ENCODE measurements at places on chromosomes 4 and X. TPM values are rescaled to one million over a fixed set of nuclear protein-coding genes. Genes with fewer than 3 reads are reported as not detected.

The PNCK gene
- total RNA-seq = 9.4 TPM

DNA sequence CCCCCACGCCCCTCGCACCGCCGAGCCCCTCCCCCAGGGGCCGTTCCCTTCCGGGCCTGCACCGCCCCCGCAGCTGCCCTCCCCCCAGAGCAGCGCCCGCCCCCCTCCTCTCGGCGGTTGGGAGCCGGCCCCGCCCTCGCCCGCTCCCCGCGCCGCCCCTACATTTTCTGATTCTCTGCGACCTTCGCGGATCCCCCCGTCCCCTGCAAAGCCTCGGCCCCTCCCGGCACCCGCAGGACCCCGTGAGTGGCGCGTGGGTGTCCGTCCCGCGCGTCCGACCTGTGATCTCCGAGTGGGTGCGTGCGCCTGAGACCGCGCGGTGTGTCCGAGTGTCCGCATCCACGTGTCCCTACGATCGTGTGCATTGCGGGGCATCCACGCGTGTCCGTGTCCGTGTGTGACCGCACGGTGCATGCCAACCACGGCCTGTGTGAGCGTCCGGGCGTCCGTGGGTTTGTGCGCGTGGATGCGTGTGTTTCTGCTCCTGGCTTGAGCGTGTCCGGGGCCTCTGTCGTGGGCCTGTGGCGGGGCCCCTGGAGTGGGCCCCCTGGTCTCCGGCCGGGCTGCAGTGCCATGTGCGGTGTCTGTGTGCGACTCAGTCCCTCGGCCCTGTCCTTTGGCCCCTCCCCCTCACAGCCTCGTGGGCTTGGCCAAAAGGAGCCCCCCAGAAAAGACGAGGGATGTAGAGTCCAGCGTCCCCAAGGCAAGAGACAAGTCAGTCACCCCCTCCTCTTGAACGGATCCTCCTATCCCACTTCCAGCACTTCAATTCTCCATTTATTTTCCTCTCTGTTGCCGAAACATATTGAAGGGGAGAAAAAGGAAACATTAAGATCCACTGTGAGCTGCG is 8.8 kb upstream of the NKX1-1 start:
- no peak overlapping the region for H3K27ac ChIP-seq
- no peaks in the 10 kb centered on the region for H3K4me1 ChIP-seq

- no peaks in the 10 kb centered on the region for H3K36me3 ChIP-seq
- H3K27ac ChIP-seq = no peak overlapping the region
- no peaks in the 10 kb centered on the region for H3K4me1 ChIP-seq
- no peak overlapping the region for H3K4me3 ChIP-seq
Measured at GRCh38 chr4:167222099-167222498, 12.2 kb downstream of the SPOCK3 start.

- H3K4me1 ChIP-seq = no peaks in the 10 kb centered on the region
- no peak for DNase-seq
- H3K36me3 ChIP-seq = no peaks in the 10 kb centered on the region
Measured at GRCh38 chr4:22031423-22031822, 82.9 kb upstream of the KCNIP4 start.

The SAT1 gene
- total RNA-seq = 106 TPM

GRCh38 chr4:47930971-47931804 is 16.8 kb upstream of the NFXL1 start:
- no peak for DNase-seq
- H3K4me3 ChIP-seq = no peak overlapping the region
- H3K27me3 ChIP-seq = peaks cover 27% of the 10 kb centered on the region
- no peak overlapping the region for H3K27ac ChIP-seq

The CPLX1 gene
- total RNA-seq = 2.5 TPM

The CDX4 gene
- not detected for total RNA-seq

DNA sequence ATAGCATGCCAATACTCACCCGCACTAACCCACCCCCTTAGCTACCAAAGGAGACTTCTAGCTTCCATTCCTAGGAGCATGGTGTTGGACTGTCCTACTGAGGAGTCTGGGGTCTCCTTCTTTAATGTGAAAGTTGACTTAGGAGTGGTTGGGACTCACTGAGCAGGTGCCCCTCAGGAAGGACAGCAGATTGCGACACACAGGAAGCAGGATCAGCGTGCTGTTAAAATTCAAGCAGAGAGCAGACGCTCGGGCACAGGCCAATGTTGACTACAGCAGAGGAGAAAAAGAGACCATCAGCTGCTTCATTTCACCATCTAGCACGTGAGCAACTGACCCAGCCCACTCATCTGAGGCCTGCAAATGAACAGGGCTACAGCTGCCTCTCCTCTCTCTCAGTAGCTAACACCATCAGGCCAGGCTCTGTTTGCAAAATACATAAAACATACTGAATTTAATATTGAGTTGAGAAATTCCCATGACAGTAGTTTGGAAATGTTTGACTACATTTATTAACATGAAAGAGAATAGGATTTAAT is 10.8 kb downstream of the NOX1 start:
- no peaks in the 10 kb centered on the region for H3K36me3 ChIP-seq
- H3K4me1 ChIP-seq = peaks cover 7% of the 10 kb centered on the region
- no peak overlapping the region for H3K27ac ChIP-seq

DNA sequence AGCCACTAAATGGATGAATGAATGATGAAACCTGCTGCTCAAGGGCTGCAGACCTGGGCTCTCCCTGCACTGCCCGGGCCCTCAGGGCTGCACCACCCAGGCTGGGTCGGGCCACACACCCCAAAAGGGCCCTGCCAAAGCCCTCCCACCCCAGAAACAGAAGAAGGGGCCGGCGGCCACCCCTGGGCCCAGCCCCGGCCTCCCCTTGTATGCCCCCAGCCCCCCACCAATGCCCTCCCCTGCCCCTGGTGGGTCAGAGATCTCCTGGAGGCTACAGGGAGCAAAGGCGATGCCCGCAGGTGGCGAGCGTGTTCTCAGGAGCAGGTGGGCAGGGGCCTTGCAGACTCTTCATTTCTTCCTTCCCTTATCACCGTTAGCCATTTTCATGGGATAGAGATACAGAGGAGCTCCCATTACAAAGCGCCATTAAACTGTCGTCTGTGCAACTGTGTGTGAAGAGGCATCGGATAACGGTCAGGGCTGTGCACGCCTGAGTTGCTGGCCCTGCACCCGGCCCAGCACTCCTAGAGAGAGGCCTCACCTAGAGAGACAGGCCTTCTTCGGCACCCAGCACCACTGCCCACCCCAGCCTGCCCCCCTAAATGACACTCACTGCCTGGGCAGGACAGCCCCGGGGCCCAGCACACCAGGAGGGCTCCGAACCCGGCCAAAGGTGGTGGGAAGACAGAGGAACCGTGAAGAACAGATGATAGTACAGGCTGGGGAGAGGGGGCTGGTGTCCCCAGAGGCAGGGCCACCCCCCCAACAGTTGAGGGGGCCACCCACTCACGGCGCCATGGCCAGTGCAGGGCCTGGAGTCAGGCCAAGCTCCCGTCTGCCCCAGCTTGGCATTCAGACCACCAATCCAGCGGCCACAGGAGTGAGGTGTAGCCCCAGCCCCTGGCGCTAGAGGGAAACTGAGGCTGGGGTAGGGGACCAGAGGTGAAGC is 133.7 kb downstream of the FAM53A start:
- no peaks in the 10 kb centered on the region for H3K36me3 ChIP-seq
- no peak overlapping the region for H3K27ac ChIP-seq
- peaks cover 18% of the 10 kb centered on the region for H3K27me3 ChIP-seq
- peaks cover 3% of the 10 kb centered on the region for H3K4me1 ChIP-seq
- H3K4me3 ChIP-seq = no peak overlapping the region

- DNase-seq = no peak
- no peaks in the 10 kb centered on the region for H3K36me3 ChIP-seq
- no peak overlapping the region for H3K27ac ChIP-seq
- no peak overlapping the region for H3K4me3 ChIP-seq
Measured at GRCh38 chrX:45956191-45956870, 588.9 kb downstream of the ZNF674 start.

The TIMM8A gene
- total RNA-seq = 32.2 TPM

The FAAH2 gene
- total RNA-seq = 0.52 TPM

DNA sequence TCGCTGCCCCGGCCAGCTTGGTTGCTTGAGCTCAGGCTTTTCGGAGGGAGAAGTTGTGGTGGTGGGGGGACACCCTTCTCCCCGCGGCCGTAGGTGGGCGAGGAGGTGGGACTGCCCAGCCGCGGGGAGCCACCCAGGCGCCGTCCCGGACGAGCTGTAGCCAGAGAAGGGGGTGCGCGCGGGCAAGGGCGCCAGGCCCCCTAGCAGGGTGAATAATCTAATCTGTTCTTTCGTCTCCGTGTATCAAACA is 3.1 kb downstream of the MID1IP1 start:
- no peak for DNase-seq
- H3K27ac ChIP-seq = peak overlapping the region; percentile 92
- peak overlapping the region; percentile 100 for H3K4me3 ChIP-seq
- H3K4me1 ChIP-seq = peaks cover 38% of the 10 kb centered on the region
- H3K36me3 ChIP-seq = peaks cover 13% of the 10 kb centered on the region

The MED14 gene
- 52.7 TPM for total RNA-seq

- no peak for DNase-seq
- H3K27ac ChIP-seq = peak overlapping the region; percentile 58
- H3K36me3 ChIP-seq = no peaks in the 10 kb centered on the region
- peak overlapping the region; percentile 24 for H3K4me3 ChIP-seq
- peaks cover 14% of the 10 kb centered on the region for H3K4me1 ChIP-seq
- no peaks in the 10 kb centered on the region for H3K27me3 ChIP-seq
Measured at GRCh38 chr4:84089652-84090437, 409.2 kb downstream of the NKX6-1 start.

The VSIG1 gene
- total RNA-seq = not detected

The AFF2 gene
- 15.4 TPM for total RNA-seq

The USP27X gene
- total RNA-seq = 6.8 TPM

DNA sequence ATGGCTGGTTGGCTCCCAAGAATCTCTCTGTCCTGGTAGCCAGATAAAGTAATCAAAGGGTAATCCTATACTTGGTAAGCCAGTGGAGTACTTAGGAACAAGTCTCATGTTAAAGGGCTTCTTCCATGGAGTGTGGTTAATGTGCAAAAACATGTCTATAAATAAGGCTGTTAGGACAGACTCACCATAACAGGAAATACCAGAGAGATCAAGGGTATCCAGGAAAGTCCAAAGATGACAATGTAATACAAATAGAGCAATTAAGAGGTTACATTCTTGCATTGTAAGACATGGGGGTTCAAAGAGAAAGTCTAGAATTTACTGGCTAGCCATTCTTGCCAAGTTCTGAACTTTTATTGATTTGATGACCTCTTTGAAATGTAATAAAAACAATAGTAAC is 61.9 kb upstream of the ZCCHC13 start:
- DNase-seq = no peak
- no peaks in the 10 kb centered on the region for H3K4me1 ChIP-seq
- no peak overlapping the region for H3K4me3 ChIP-seq
- no peaks in the 10 kb centered on the region for H3K36me3 ChIP-seq

The STK26 gene
- total RNA-seq = 66.1 TPM

- peaks cover 12% of the 10 kb centered on the region for H3K4me1 ChIP-seq
- no peak for DNase-seq
- H3K27me3 ChIP-seq = peaks cover 22% of the 10 kb centered on the region
- H3K4me3 ChIP-seq = no peak overlapping the region
- no peak overlapping the region for H3K27ac ChIP-seq
Measured at GRCh38 chrX:72312311-72312940, 6.7 kb upstream of the CITED1 start.
